ENCODE measurements at places on chromosomes 3 and 15.

DNA sequence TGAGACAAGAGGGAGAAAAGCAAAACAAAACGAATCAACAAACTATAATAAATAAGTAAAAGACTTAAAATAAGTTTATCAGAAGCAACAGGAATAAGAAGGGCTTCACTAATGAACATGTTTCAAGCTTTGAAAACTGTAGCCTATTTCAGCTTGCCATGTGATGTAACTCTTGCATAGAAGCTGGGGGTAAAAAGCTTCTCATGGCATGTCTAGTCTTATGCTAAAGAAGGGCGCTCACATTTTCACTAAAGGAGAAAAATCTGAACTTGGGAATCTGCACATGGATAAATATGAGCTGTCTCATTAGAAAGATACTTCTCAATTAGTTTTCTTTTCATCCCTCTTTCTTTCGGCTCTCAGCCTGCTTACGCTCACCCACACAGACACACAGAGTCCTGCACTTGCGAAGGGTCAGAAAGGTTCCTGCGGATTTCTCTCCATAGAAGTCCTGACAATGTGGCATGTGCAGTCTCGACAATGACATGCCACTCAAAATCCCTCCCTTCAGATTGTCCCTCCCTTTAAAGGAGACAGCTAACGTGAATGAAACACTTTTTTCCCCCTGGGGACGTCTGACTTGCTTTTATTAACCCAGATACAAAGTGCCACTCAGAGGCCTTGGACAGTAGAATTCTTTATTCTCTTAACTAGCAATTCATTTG is 568.9 kb upstream of the NR2F2 start:
- no peak for DNase-seq

DNA sequence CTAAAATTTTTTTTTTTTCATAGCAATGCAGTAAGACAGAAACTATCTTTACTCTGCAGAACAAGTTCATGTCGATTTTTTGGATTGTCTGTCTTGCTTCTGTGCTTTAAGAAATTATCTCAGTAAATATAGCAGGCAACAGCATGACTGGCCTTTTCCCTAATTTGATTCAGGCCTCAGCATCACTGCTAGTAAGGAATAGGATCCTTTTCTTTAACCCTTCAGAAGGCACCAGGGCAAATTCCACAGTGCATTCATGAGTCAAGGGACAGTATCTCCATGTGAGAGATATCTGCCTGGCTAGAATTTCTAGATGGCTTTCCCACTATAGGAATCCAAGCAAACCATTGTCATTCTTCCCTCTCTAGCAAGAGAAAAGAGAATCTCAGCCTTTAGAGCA is 71.4 kb downstream of the TIPARP start:
- DNase-seq = no peak

DNA sequence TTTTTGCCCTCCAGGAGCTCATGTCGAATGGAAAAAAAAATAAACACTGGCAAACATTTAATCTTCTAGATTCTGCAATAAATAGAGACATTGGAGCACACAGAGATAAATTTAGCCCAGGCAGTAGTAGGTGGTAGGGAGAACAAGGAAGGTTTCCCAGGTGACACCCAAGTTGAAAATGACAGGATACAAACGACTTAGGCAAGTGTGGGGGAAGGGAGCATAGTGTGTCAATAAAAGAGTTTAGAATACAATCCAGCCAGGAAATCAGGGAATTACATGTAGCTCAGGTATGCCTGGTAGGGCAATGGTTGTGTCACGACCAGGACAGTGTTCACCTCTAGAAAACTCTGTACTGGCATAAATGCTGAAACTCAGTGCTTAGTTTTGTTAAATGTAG is 364.6 kb upstream of the AGTR1 start:
- no peak for DNase-seq

DNA sequence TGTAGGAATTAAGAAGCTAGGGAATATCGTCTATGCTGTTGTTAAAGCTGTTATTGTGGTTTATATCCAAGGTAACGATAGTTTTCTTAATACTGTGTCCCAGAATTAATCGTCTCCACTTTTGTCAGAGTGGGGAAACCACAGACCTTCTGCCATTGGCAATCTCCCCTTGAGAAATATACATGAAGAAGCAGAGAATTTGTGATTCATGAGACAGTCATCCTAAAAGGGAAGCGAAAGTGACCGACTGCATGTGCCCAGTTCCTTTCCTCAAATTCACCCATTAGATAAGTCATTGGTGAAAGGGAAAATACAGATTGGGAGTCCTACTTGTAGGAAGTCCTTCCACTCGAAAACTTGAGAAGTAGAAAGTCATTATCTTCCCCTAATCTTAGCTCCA is 26.6 kb downstream of the DIPK2A start:
- no peak for DNase-seq

GRCh38 chr15:60420203-60420716 is 22.5 kb upstream of the ANXA2 start:
- no peak for DNase-seq

GRCh38 chr15:65532738-65533051 is 2.4 kb downstream of the HACD3 start:
- DNase-seq = no peak

DNA sequence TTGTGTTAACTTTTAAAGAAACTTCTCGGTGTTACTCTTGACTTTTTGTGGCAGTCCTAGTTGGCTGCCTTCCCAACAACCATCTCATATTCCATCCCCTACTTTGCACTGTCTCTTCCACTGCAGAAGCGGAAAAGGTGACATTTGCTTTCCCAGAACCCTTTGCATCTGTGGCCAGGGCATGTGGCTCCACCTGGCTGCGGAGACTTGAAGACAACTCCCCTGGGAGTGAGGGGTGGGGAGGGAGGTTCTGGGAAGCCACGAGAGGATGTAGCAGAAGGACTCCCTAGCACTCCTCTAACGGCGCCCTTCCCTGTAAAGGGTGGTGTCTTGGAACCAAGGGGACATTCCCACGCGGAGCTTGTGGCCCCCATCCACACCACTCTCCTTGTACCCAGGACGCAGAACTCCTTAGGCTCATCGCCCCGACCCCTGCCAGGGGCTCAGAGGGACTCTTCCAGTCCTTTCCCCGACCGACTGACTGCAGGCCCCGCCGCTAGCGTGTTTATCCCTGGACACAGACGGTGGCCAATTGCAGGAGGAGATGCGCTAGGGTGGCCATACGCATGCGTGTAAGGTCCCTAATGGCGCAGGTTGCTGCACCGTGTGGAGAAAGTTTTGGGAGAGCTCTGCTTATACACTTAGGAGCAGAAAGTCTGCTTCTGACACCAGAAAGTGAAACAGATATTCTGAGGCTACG is 33.2 kb upstream of the SECISBP2L start:
- DNase-seq = no peak

GRCh38 chr3:52730681-52731080 is 24.8 kb downstream of the SPCS1 start:
- no peak for DNase-seq

- DNase-seq = no peak
Observed at GRCh38 chr3:8464668-8465067, 37.0 kb upstream of the LMCD1 start.

GRCh38 chr15:35850284-35850683 is 304.3 kb upstream of the DPH6 start:
- DNase-seq = no peak

DNA sequence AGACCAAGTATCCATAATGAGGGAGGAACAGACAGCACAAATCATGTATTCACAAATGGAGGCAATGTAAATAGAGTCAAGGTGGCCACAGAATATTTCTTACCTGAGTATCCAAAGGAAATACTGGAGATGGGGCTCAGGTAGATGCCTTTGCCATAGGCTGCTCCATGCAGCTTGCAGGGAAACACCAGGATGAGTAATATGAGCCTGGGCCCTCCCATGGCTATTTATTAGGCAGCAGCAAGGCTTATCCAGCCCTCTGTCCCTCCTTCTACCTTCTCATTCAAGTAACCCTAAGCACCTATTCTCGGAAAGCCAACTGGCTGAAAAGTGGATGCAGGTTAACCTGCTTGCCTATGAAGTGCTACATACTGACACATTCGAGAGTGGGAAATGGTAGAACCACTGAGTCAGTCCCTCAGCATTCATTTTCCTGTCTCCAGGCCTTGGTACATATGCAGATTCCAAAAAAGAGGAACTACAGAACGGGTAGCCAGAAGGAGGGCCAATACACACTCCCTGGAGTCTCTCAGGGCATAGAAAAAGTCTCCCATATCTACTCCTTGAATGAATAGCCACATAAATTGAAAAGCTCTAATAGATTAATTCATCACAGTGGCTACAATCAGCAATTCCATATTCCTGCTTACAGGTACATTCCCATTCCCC is 18.3 kb upstream of the PKM start:
- DNase-seq = no peak

GRCh38 chr15:61824291-61824690 is 236.0 kb downstream of the VPS13C start:
- DNase-seq = no peak

DNA sequence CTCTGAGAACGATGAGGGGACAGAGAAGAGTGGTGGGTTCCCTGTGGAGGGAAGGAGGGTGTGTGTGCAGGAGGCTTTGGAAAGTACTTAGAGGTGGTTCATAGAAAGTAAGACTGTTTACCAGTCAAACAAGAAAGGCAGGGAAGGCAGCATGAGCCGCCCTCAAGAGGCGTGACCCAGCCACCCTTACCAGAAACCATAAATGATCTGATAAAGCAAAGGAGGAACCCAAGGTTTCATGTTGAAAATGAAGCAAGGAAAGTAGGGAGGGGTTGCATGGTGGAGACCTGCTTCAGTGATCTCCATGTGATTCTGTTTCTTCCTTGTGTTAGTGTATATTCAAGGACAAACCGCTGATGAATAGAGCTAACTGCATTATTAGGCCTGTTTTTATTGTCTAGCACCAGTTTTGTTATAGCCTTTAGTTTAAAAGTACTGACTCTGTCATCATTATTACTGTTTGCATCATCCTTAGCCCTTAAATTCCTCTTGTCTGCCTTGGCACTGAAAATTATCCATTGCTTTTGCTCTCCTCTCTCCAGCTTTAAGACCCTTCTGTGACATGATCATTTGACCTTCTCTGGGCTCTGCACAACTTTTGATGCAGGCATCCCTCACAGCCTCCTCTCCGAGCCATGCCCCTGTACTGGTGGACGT is 96.1 kb downstream of the STAC start:
- no peak for DNase-seq

GRCh38 chr3:188095431-188095830 is 58.5 kb upstream of the LPP start:
- DNase-seq = no peak
